Posterior cingulate gyrus (tissue), 11 donors: ENCODE measurements at places on chromosomes 3 and 15.

- DNase-seq = no peak
Measured at GRCh38 chr3:12897381-12898289, 56.3 kb upstream of the RPL32 start.

DNA sequence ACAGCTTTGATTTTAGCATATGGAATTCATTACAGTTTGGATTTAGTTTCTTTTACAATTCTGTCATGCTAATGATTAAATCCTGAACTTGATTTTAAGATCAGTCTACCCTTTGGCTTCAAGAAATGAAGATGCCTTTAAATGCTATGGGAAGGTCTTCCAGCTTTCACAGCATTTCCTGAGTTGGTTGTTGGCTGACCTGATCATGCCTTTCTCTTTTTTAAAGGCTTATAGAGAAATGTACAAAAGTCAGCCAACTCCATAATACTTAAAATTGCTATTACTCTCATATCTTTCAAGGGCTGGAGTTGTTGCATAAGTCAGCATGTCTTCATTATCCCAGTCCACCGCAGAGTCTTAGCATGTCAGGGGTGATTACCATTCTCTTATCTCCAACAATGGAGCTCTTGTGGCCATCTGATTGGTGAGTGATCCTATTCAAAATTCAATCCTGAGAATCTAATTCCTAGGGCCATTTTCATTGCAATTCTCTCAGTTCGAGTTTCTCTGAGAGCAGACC is 123.8 kb downstream of the GMNC start:
- DNase-seq = no peak

DNA sequence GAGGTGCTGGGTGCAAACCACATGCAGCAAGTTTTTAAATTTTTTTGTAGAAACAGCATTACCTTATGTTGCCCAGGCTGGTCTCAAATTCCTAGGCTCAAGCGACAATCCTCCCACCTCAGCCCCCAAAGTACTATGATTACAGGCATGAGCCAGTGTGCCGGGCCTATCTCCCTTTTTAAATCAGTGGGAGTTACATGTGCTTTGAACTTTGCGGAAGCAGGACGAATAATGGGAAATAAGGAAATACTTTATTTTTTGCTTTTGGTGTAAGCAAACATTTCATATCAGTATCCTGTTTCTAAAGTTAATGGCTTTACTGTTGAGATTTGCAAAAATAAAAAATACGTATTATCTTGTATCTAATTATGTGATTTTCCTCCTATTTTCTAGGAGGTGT is 9.1 kb downstream of the NR1D2 start:
- DNase-seq = no peak

GRCh38 chr3:52926554-52926953 is 29.2 kb upstream of the STIMATE start:
- no peak for DNase-seq

DNA sequence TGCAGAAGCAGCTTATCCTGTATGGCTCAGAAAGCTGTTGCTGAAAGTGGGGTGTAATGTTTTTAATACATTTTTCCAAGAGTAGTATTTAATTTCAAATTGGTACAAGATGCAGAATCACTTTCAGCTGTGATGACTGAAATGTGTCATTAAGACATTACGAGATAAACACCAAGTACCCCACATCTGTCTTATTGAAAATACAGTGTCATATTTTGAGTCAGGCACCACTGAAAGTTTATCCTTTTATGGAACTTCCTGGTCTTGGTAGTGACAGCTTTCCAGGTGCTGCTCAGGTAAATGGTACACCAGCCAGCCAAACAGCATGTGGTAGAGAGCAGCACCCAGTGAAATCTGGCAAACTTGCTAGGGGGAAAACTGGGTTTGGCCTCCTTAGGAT is 16.9 kb downstream of the ASTE1 start:
- no peak for DNase-seq

GRCh38 chr3:101780661-101781060 is 1.6 kb downstream of the NXPE3 start:
- DNase-seq = peak; percentile 21

GRCh38 chr15:42604894-42605744 is 29.7 kb downstream of the STARD9 start:
- no peak for DNase-seq

- DNase-seq = no peak
Measured at GRCh38 chr3:171822431-171823106, 12.3 kb upstream of the PLD1 start.

DNA sequence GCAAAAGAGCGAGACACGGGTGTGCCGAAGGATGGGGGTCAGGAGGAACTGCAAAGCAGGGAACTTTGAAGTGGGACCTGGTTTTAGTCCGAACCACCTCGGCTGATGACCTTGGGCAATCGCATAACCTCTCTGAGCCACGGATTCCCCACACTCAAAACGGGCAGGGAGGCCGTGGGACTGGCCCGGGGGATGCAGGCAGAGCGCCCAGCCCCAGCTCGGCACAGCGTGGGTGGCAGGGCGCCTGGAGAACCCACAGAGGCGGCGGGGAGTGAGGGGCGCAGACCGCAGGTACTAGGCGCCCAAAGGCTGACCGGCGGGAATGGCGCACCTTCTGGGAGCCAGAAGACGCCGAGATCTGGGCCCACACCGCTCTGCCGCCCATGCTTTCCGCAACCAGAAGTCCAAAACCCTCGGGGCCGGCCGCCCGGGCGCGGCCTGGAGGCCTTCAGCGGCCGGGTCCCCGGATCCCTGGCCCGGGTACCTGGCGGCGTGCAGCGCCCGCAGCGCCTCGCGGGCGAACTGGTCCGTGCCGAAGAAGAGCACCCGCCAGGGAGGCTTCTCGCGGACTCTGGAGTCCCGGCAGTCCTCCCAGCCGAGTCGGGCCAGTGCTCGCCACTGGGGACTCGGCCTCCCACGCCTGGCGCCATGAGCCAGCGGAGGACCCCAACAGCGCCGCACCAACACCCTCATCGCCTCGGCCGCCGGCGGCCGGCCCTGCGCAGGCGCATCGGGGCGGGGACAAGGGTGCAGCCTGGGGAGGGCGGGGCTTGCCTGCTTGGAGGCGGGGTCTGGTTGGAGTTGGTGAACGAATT is at the start of gene MTFMT:
MTFMT (minus strand) TSS at position 719 of the 815 bp plus-strand sequence; CDS start at position 693, 26 bp downstream.
- peak; percentile 91 for DNase-seq

GRCh38 chr3:45704301-45704943 is 15.2 kb downstream of the SACM1L start:
- no peak for DNase-seq

DNA sequence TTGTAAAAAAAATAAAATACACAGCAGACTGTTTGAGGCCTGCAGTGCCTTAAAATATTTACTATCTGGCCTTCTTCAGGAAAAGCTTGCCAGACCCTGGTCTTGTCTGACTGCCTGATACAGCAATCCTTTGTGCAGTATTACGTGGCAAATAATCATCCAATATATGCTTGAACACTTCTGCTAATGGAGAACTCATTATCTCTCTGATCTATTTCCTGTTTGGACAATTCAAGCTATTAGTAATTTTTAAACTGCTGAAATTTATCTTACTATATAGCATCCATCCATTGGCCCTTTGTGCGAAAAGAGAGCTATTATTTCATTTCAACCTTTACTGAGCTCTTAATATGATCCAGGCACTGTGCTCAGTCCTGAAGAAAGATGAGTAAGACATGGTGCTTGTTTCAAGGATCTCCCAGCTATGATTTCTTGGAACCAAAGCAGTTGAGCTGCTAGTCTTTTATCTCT is 15.9 kb downstream of the ATG7 start:
- DNase-seq = no peak

- DNase-seq = no peak
Measured at GRCh38 chr15:40084650-40085049, 24.0 kb downstream of the BMF start.

- DNase-seq = no peak
Measured at GRCh38 chr3:169861871-169862270, 7.9 kb downstream of the LRRC31 start.

- DNase-seq = no peak
Measured at GRCh38 chr3:1207904-1208303, 115.1 kb downstream of the CNTN6 start.

DNA sequence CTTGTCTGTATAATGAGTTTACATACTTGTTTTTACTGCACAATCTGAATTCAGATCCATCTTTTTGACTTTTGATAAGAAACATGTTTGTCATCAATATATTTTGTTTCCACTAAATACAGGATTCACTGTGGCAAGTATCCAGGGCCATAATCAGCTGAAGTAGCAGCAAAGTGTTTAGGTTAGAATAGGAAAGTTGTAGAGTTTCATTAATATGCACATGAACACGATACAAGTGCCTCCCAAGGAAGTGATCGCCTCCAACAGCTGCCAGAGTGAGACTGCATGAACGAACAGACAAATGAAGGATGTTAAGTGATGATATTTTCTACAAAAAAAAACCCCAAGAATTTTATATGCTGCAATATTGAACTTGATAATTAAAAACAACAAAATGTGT is 204.3 kb downstream of the TBL1XR1 start:
- no peak for DNase-seq

DNA sequence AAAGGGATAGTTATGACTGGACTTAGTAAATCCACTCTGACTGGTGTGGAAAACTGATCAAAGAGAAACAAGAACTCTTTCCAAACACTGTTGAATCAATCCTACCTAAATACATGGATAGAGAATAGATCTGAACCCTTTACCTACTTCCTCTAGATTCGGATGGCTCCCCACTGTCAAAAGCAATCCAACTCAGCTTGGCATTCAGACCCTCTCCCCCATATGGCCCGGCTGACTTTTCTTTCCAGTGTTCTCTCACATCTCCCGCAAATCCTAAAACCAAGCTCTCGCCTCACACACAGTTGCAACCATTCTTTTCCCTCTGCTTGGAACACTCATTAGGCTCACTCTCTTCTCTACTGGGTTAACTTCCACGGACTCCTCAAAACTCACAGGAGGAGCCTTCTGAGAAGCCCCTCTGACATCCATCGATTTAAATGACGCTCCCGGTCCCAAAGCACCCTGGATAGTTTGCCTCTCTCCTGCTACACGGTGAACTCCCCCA is 639 bp downstream of the SPICE1 start:
- DNase-seq = no peak

GRCh38 chr3:25782636-25782937 is 656 bp downstream of the NGLY1 start:
- no peak for DNase-seq

- no peak for DNase-seq
Measured at GRCh38 chr15:47312161-47312560, 405.1 kb upstream of the SEMA6D start.

DNA sequence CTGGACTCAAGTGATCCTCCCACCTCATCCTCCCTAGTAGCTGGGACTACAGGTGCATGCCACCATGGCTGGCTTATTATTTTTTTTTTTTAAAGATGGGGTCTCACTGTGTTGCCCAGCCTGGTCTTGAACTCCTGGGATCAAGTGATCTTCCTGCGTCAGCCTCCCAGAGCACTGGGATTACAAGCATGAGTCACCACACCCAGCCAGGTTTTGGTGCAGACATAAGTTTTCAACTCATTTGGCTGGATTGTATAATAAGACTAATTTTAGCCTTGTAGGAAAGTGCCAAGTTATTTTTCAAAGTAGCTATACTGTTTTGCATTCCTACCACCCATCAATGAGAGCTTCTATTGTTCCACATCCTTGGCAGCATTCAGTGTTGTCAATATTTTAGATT is 32.1 kb downstream of the BUB1B start:
- DNase-seq = no peak

- no peak for DNase-seq
Measured at GRCh38 chr3:159480046-159480445, 508.6 kb upstream of the IL12A start.

- DNase-seq = no peak
Measured at GRCh38 chr3:182710557-182711157, 82.6 kb upstream of the ATP11B start.

- no peak for DNase-seq
Measured at GRCh38 chr3:60225848-60226247, 1025.4 kb downstream of the FHIT start.

DNA sequence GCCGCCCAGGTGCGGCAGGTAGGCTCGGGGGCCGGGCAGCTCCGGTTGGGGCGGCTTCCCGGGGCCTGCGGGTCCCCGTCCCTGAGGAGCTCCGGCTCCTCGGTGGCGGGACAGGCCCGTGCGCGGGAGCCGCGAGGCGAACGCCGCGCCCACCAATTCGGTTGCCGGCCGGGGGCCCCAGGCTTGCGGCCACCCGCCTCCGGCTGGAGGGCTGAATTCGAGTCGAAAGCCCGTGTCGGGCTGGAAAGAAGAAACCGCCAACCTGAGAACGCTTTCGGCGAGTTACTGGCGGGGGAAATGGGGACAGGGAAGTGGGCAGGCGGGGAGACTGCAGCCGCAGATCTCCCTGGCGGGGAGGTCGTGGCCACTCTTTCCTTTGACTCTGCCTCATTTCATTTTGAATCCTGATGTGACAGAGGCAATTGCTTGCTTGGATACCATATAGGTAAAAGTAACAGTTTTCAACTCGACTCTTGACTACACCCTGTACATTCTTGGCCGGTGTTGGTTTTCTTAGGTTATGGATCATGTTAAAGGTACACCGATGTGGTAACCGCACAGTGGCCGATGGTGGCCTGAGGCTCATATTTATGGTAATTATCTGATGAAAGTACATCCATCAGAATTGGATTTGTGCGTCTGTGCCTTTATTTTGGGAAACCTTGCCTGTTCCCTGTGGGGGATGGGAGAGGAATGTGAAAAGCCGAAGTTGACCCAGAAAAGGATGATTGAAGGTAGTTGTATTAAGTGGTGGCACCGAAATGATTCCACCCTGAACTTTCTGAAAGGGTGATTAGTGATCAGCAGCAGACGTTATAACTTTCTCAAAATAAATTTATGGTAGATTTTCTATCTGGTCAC is 1.7 kb downstream of the B3GNT5 start:
- no peak for DNase-seq

DNA sequence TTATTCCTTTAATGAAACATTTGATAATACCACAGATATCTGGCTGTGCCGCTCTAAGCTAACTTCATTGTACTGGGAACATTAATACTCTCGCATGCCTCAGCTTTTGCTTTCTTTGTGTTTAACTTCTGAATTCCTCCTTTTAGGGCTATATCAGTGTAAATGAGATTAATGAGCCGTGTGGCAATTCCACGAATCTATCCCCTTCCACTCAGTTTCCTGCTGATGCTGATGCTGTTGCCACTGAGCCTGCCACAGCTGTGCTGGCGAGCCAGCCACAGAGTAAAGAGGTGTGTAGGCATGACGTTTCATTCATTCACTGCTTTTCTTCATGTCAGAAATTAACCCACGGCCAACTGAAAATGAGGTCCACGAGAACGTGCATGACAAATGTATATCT is 30.0 kb upstream of the ABHD10 start:
- DNase-seq = no peak

- no peak for DNase-seq
Measured at GRCh38 chr15:41010345-41010744, 57.1 kb downstream of the CHAC1 start.

DNA sequence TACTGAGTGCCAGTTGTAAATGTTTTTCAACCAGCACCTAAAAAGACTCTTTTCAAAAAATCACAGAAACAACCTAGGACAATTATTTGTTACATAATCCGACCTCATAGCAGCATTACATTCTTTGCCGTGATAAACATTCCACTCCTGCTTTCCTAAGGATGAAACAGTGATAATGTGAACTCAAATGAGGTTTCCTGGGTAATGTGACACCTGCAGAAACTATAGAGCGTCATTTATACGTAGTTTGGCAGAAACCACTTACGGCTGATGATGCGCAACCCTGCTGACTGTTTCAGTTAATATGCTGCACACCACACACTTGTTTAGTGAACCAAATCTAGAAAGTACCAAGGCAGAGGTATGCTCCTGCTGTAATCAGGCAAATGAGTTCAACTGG is 55.8 kb downstream of the SEMA6D start:
- no peak for DNase-seq
